MG63 (cell line): ENCODE measurements at places on chromosomes 13 and 19.
A peak's percentile ranks its signal among the peaks of the same experiment; 100 is the strongest.

- peak; percentile 32 for DNase-seq
Measured at GRCh38 chr13:45873491-45874325, 22.2 kb upstream of the SIAH3 start.

DNA sequence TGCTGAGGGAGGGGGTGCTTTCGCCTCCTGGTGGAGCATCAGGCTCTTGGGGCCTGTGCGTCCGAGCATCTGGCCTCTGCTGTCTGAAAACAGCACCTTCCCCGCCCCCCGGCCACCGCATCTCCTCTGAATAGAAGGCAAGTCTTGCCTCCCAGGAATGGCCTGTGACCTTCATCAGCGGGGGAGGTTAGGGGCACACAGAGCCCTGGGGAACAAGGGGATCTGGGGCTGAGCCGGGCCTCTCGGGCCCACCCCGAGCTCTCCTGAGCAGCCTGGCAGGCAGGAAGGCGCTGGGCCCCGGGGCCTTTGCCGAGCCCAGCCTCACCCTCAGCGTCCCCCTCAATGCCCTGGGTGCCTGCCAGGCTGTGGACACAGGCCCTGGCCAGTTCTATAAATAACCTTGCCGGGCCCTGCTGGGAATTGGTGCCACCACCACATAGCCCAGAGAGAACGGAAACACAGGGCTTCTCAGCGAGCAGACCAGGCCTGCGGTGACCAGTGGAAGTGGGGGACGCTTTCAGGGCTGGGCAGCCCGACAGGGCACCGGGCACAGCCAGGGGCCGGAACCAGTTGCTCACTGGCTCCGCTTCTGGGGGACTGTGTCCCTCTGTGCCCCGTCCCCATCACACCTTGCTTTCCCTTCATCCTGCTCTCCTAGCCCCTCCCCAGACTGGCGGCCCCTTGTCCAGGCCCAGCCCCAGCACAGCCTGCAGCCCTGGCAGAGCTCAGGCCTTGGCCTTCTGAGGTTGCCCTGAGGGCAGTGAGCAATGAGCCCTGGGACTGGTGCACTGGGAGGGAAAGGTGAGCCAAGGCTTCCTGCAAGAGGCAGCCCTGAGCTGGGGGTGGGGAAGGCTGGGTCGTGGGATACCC, 9.5 kb downstream of the STK11 start:
- DNase-seq: peak; percentile 68

DNA sequence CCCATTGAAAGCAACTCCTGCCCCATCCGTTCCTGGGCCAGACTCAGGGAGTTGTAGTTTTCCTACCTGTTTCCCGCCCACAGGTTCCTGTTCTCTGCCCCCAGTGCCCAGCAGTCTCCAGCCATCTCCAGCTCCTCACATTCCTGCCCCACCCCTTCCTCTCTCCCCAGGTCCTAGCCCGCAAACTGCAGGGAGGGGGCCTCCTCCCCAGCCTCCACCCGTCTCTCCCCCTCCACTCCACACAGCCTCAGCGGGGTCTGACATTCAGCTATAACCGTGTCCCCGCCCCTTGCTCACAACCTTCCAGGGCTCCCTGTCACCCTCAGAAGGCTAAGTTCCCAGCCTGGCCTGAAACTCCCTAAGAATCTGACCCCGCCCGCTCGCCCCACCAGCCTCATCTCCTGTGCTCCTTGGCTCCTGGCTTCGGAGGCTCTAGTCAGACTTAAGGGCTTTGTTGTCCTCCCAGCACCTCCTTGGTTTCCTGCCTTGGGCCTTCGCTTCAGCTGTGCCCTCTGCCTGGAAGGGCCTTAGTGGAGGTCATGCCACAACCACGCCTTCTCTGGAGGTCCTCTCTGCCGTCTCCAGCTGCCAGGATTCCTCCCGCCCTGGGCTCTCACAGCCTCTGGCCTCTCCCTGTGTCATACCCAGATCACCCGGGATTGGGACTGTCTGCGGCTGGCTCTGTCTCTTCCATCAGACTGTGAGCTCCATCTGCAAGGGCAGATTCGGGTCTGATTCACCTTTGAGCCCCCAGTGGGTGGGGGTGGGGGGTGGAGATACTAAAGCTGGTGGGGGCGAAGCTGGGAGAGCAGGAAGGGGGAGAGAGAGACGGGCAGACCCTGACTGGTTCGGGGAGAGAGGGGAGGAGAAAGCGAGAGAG, 5.1 kb upstream of the SPACA6 start:
- DNase-seq: peak; percentile 91

- DNase-seq: peak; percentile 95
Measured at GRCh38 chr19:6103217-6103644, 7.1 kb downstream of the RFX2 start.

DNA sequence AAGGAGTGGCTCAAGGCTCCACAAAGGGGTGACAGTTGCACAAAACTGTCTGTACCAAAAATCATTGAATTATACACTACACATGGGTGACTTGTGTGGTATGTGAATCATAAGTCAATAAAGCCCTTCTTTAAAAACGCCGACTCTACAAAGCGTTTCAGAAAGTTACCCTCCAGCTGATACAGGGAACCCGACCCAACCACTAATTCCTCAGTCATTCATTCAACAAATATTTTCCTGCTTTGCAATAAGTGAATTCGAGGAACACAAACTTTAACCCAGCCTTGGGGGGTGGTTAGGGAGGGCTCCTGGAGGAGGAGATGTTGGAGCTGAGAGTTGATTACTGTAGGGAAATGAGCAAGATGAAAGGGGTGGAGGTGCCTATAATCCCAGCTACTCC, 32.0 kb downstream of the LTBP4 start:
- peak; percentile 49 for DNase-seq
